ENCODE measurements at places on chromosomes 2 and 18.

GRCh38 chr2:112792419-112792818 is 8.1 kb upstream of the IL1A start:
- DNase-seq: no peak

GRCh38 chr18:9753846-9754245 is 45.7 kb downstream of the RAB31 start:
- DNase-seq: no peak

DNA sequence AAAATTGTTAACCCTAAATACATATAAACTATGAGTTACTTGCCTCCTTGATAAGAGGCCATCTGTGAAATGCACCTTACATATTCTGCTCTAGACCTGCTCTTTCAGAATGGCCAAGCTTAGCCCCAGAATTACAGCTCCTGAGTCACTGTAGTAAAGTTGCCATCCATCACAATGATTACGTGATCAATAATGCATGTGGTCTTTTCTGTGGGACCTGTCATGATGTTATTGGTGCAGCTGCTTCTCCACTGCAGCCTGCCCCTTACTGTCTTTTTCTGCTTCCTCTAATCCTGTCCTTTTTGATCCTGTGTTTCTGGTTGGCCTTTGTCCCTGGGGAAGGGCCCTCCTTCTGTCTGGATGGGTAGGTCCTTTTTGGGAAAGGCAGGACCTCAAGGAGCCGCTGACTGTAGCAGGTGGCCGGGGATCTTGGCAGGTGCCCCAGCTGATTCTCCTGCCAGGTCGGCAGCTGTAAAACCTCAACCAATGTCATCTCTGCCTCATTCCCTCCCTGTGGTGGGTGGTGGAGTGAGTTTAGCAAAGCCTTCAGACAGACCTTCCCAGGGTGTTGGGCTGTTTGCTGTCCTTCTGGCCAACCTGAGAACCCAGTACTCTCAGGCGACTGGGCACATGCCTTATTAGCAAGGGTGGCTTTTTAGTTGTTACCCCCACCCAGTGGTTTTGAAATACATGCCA is 126.2 kb upstream of the EML6 start:
- DNase-seq: no peak

GRCh38 chr2:173034143-173034542 is 41.5 kb upstream of the MAP3K20 start:
- no peak for DNase-seq

DNA sequence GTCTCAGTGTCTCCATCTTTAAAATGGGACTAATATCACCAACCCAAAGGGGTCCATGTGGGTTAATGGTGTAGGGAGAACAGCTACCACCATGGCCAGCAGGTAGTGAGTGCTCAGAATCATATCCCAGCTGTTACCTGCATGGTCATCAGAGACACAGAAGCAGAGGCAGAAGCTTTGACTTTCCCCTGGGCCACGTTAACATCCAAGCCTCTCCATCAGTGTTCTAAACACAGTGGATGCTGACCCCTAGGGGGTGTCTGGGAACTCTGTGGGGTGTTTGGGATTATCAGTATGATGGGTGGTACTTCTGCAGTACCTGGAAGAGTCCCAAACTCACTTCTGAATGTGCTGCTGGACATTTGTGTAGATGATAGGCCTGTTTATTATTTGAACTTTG is 93.6 kb downstream of the GYPC start:
- DNase-seq: no peak

DNA sequence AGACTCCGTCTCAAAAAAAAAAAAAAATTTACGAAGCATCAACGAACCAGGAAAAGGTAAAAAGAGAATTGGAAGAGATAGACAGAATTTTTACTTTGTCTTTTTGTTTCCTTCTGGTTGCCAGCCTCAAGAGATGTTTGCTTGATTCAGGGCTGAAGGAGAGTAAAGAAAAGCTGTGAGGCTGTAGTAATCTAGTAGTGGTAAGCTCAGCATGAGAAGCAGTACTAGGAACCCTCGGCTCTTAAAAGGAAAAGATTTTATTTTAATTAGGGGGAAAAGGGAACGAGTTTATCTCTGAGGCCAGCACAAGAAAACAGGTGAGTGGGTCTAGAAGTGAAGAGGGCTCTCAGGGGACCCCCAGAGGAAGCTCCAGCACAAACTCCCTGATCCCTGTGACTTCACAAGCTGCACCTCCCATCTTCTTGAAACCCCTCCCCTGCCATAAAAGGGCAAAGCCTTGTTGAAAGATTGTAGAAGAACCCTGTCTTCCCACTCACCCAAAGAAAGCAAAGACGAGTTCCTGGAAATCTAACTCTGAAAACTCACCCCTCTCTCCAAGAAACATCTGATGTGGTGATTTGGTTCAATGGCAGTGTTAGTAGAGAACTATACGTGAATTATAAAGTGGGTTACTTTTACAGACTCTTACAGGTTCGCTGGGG is 8.6 kb downstream of the RBMS1 start:
- no peak for DNase-seq

- DNase-seq: peak; percentile 54
Observed at GRCh38 chr18:7637269-7637668, 70.2 kb downstream of the PTPRM start.

All from iris pigment epithelial cell (primary cell).